Right lung (tissue), 10 donors: ENCODE measurements at places on chromosomes 1 and 21. TPM values are rescaled to one million over a fixed set of nuclear protein-coding genes. Genes with fewer than 3 reads are reported as not detected.

PKN2 gene
- 131 TPM for polyA plus RNA-seq

SLC41A1 gene
- polyA plus RNA-seq, result 44.8 TPM

DISP1 gene
- polyA plus RNA-seq, result 19.3 TPM

MMEL1 gene
- 5.0 TPM for polyA plus RNA-seq

RRP15 gene
- polyA plus RNA-seq, result 25.5 TPM

HUNK gene
- polyA plus RNA-seq, result 4.9 TPM

ANXA9 gene
- polyA plus RNA-seq, result 8.6 TPM

GBP5 gene
- 1.5 TPM for polyA plus RNA-seq

COA6 gene
- polyA plus RNA-seq, result 22.8 TPM

ANKRD34A gene
- polyA plus RNA-seq, result 1.1 TPM

ZNF697 gene
- polyA plus RNA-seq, result 25.2 TPM

CCDC30 gene
- 8.6 TPM for polyA plus RNA-seq

TNFRSF14 gene
- polyA plus RNA-seq, result 24.6 TPM

NTMT2 gene
- not detected for polyA plus RNA-seq

PPIAL4G gene
- polyA plus RNA-seq, result 0.06 TPM

ZNF672 gene
- polyA plus RNA-seq, result 24.6 TPM

AIRE gene
- 0.13 TPM for polyA plus RNA-seq

DDX59 gene
- 24.8 TPM for polyA plus RNA-seq

SHISAL2A gene
- 1.1 TPM for polyA plus RNA-seq

RAB3B gene
- polyA plus RNA-seq, result 0.39 TPM

GJA5 gene
- polyA plus RNA-seq, result 76.1 TPM

KRTAP10-12 gene
- not detected for polyA plus RNA-seq

FAM163A gene
- 0.06 TPM for polyA plus RNA-seq

MYOM3 gene
- 0.03 TPM for polyA plus RNA-seq

CAPZA1 gene
- polyA plus RNA-seq, result 119 TPM

CC2D1B gene
- 30.1 TPM for polyA plus RNA-seq

EPHA10 gene
- polyA plus RNA-seq, result 0.27 TPM

LYSMD1 gene
- 15.7 TPM for polyA plus RNA-seq

XPR1 gene
- 32.2 TPM for polyA plus RNA-seq

ZDHHC18 gene
- 20.4 TPM for polyA plus RNA-seq

KRTAP21-2 gene
- not detected for polyA plus RNA-seq

IL12RB2 gene
- 1.2 TPM for polyA plus RNA-seq

LCE2D gene
- not detected for polyA plus RNA-seq

ECM1 gene
- 2.2 TPM for polyA plus RNA-seq

COL6A1 gene
- 479 TPM for polyA plus RNA-seq
